ENCODE measurements at places on chromosomes 7 and 10.

- DNase-seq, result no peak
Measured at GRCh38 chr10:47042199-47042473, 130.9 kb downstream of the PTPN20 start.

DNA sequence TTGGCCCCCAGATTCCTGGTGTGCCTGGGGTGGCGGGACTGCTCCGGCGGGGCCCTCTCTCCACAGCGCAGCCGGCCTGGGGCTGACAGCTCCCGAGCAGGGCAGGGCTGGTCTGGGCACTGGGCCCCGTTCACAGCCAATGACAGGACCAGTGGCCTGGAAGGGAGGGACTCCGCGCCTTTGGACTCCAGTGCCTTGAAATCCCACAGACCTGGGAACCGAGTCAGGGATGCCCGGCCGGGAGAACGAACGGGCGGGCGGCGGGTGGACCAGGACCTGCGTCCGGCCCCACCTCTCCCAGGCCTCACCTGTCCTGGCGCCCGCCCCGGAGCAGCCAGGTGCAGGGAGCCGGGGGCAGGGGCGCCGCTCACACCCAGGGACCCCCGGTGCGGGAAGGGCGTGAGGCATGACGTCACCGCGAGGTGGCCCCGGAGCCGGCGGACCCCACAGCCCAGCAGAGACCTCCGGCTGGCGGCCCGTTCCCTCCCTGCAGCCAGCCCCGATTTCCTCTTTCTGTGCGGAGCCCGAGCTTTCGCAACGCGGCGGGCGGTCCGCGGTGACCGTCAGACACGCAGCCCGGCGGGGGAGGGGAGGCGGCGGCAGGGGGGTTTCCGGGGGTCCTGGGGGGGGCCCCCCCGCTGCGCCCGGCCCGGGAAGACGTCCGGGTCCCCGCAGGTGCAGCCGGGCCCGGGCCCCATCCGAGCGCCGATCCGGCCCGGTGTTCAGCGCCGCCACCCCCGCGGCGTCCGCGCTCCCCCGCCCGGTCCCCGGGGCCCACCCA is 743 bp downstream of the ADAP1 start:
- DNase-seq, result peak; percentile 80

DNA sequence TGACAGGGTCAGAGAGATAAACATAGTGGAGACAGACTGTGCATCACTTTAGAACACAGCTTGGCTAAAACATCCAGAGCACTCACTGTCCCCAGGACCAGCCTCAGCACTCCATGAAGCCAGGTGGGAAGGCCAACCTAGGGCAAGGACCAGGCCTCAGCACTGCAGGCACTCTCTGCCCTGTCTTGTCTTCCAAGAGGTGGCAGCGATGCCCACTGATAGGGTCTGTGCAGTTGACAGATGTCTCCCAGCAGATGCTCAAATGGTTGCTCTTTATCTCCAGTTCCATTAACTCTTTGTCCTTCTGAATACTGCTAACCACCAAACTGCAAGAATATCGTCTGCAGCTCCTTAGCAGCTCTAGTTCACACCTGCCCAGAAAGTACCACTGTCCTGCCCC is 9.1 kb downstream of the DDX56 start:
- DNase-seq, result no peak

DNA sequence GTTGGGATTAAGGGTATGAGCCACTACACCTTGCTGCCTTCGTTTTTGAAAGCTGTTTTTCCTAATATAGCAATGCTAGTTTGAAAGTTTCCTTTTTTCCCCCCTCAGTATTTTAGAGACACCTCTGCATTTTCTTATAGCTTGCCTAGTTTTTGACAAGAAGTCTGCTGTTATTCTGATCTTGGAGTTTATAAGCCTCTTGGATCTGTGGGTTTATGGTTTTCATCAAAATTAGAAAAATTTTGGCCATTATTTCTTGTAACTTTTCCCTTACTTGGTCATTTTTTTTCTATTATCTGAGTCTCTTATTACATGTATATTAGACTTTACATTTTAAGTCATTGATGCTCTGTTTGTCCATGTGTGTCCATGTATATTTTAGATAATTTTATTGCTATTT is 57.2 kb downstream of the SHOC2 start:
- no peak for DNase-seq

DNA sequence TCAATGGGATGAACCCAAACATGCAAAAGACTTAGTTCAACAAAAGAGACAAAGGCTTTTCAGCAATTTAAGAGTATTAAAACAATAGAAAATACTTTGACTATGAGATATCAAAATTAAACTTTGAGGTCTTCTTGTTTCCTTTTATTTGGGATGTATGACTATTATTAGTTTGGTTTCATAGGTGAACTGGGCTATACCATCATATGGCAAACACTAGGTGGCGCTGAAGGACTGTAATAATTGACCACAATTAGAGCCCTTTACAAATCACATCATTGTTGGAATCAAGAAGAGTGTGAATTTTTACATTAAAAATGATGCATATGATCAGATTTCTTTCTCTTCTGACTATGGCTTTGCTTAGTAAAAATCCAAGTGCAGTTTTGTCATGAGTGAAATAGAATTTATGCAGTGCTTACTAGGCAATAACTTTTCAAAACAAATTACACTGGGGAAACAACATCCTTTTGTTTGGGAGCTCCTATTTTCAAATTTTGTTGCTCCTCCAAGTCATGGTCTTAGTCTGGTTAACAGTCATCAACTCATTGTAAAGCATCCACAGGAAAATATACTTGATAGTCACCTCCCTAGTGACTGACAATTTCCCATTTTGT is 14.7 kb upstream of the NXPH1 start:
- DNase-seq, result peak; percentile 46

- DNase-seq, result no peak
Measured at GRCh38 chr7:37365405-37365804, 83.3 kb downstream of the ELMO1 start.

DNA sequence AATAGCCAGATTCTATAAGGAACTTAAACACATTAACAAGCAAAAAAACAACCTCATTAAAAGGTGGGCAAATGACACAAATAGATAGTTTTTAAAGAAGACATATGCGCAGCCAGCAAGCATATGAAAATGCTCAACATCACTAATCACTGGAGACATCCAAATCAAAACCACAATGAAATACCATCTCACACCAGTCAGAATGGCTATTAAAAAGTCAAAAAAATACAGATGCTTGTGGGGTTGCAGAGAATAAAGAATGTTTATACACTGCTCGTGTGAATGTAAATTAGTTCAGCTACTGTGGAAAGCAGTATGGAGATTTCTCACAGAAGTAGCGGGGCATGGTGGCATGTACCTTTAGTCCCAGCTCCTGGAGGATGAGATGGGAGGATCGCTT is 164.0 kb downstream of the CHRM2 start:
- no peak for DNase-seq

- no peak for DNase-seq
Measured at GRCh38 chr7:95011995-95012394, 104.6 kb downstream of the PPP1R9A start.

- peak; percentile 52 for DNase-seq
Measured at GRCh38 chr7:37942934-37943610, 22.6 kb downstream of the EPDR1 start.

- DNase-seq, result no peak
Measured at GRCh38 chr7:92612501-92612900, 22.3 kb upstream of the FAM133B start.

DNA sequence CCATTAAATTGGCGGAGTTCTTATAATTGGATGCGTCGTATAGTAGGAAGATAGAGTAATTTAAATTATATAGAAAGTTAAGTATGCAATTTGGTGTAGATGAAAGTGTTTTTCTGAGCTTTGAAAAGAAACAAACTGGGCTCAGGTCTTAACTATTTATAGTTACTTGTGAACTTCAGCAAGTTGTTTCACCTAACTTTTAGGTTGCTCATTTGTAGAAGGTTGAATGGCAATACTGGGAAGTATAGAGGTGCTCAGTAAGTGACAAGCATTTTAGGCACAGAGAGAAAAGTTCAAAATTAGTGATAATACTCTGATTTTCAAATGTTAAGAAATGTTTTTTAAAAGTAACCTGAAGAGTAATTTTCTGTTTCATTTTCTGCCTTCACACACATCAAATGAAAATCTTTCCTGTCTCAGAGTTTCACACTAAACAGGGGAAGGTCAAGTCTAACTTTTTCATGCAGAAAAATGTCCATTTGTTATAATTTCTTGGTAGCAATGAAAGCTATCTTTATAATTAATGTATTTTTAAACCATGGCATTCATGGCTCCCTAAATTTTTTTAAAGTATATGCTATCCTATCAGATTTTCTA is 146.5 kb downstream of the PHF14 start:
- DNase-seq, result no peak

Measured in retina (tissue), 1 donor.